Kidney (tissue), 22 donors: ENCODE measurements at places on chromosomes 3 and 15.

- no peak for DNase-seq
Observed at GRCh38 chr3:158847452-158847821, 45.6 kb downstream of the MFSD1 start.

DNA sequence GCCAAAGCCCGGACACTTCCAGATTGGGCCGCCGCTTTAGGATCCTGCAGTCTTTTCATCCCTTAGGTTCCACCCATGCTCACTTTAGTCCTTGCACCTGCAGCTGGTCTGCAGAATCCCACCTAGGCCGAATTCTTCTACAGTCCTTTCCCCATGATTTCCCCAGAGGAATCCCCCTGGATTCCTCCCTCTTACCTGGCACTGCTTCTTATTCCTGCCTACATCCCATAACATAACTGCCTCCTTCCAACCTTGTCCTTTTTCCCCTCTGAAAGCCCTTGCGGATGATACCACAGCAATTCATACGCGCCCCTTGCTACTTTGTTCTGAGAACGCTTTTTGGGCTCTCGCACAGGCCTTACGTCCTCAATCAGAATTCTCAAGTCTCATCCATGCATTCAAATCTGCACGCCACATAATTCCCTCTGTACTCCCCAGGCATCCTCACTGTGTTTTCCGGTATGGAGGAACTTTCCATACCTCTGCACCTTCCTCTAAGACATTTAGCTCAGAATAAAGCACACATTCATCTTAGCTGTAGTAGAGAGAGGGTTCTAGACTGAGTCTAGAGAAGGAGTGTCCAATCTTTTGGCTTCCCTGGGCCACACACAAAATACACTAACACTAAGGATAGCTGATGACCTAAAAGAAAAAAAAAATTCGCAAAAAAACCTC lies 619 bp downstream of the EIF2AK4 start:
- DNase-seq: no peak

GRCh38 chr3:189512039-189512438 lies 119.2 kb upstream of the TP63 start:
- DNase-seq: no peak

GRCh38 chr15:48501208-48501607 lies 144.3 kb downstream of the FBN1 start:
- no peak for DNase-seq

DNA sequence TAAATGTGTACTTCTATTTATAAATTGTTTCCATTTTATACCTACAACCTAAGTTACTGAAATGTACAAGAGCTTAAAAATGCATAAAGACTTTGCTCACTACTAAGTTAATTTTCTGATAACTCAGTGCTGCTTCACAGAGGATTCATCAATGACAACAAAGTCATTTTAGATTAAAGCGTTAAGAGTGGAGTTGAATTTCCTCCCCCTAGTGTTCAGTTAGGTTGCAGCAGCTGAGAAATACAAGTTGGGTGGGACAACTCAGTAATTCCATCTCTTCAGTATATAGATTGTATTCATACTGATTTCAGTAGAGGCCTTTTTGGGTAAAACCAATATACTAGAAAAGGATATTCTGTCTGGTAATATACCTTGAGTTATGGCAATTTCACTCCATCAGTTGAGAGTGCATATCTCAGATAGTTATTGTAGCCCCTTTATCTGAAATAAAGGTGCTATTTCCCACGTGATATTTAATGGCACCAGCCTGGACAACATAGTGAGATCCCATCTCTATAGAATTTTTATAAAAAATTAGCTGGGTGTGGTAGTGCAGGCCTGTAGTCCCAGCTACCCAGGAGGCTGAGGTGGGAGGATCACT lies 6.9 kb upstream of the RPL35A start:
- DNase-seq: no peak

DNA sequence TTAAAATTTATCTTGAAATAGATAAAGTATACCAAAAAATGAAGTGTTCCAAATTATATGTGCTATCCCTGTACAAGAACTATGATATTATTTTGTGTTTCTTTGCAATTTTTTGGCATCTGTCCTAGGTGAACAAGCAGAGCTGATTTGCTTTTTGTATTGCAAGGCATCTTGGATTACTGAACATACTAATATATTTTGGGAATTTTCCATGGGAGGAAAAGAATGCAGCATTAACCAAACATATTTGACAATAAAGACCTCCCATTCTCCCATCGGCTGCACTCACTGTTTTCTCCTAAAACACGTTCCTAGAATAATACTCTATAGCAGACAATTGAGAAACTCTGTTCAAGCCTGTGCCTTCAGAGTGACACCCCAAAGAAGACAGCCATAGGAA lies 265.1 kb upstream of the ALCAM start:
- DNase-seq: no peak

DNA sequence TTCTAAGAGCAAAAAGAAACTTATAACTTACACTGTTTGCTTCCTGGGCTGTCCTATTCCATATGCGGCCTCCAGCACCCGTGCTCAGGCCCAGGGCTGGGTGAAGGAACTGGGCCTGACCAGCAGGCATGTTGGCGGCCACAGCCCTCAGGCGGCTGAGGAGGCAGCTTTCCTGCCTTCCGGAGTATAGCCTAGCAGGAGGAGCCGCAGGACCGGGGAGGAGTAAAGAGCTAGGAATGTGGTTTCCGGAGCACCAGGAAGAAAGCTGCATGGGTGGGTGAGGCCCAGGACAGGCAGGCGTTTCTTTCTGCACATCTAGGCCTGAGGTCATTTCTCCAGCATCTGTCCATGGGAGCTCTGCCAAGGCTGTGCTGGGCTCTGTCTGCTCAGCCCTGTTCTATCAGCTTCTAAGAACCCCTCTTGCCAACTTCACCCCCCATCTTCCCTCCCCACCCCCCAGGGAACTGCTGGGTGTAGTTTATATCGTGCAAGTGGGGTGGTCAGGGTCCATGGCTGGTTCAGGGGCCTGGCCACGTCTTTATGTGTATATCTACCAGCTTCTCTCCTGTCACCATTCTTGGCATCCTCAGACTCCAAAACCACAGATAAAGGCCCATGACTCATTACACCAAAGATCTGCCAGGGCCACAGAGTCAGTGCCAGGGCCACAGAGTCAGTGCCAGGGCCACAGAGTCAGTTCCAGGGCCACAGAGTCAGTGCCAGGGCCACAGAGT lies 7.8 kb upstream of the KIF7 start:
- peak; percentile 24 for DNase-seq

GRCh38 chr3:167102071-167102470 lies 278.0 kb downstream of the ZBBX start:
- no peak for DNase-seq

DNA sequence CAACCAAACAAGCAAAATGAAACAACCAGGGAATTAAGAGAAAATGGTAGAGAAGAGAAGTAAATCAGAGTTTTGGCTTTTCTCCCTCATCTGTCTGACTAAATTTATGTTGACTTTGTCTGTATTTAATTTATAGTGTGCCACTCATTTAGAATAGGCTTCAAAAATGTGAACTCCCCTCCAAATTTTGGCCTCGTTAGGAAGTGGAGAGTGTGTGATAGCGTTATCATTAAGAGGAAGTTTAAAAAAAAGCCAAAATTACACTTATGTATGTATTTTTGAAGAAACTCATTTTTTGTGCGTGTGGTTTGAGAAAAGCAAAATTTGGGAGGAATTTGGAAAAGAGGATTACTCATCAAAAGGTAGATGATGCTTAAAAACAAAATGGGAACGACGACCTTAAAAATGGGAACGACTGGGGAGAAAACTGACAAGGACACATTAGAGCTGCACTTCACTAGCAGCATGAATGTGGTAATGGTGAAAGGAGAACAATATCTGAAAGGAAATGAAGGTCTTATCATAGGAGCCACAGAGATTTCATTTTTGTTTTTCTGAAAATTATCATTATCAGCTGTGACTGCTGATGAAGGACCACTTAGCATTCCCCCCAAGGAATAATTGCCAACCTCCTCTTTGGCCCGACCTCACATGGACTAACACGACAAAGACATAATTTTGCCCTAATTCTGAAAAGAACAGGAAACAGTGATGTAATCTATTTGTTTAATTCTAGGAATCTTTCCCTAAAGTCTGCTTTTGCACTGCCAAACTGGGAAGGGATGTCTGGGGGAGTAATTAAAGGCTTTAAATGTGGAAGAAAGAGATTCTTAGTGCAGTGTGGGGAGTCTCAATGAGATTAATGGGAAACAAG lies 163.2 kb upstream of the P2RY1 start:
- peak; percentile 59 for DNase-seq

DNA sequence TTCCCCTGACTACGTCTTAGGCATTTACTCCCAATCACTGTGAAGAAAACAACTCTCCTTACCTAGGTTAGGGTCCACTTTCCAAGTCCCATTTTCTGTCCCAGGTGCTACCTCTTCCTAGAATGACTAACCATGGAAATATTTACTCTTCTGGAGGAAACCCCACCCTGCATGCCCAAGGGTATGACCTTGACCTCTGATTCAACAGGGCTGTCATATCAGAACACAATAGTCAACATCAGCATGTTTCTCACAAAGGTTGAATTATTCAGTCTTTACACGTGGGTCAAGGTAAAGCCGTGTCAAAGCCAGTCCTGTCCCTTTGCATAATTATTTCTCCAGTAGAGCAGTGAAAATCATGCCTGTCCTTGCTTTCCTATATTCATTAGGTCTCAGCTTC lies 4.3 kb upstream of the FRMD5 start:
- no peak for DNase-seq

GRCh38 chr3:138854204-138854603 lies 19.5 kb upstream of the PIK3CB start:
- no peak for DNase-seq

GRCh38 chr3:38738630-38739395 lies 77.2 kb downstream of the SCN10A start:
- DNase-seq: peak; percentile 37

GRCh38 chr3:20125897-20126296 lies 60.1 kb downstream of the SGO1 start:
- DNase-seq: no peak

- peak; percentile 10 for DNase-seq
Observed at GRCh38 chr3:167913219-167913835, 177.8 kb downstream of the SERPINI1 start.

- DNase-seq: peak; percentile 68
Observed at GRCh38 chr3:143351895-143352608, 232.5 kb downstream of the CHST2 start.

GRCh38 chr3:133135306-133135705 lies 97.1 kb downstream of the TMEM108 start:
- no peak for DNase-seq

GRCh38 chr15:62753518-62754221 lies 288.9 kb upstream of the TPM1 start:
- no peak for DNase-seq

- no peak for DNase-seq
Observed at GRCh38 chr3:35393901-35394799, 245.2 kb upstream of the ARPP21 start.

DNA sequence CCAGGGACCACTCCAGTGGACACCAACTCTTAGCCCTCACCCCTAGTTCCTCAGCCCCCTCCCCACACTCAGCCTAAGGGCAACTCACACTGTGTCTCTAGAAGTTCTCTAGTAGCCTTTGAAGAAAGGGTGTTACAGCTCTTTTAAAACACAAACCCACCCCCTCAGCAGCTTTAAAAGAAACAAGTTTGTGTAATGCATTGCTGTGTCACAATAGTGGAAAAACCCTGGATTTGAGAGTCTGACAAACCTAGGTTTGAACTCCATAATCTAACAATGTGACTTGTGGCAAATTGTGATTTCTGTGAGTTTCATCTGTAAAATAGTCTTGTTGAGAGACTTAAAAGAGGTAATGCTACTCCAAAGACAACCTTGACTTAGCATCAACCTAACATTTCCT lies 54.0 kb downstream of the PLCH1 start:
- no peak for DNase-seq

DNA sequence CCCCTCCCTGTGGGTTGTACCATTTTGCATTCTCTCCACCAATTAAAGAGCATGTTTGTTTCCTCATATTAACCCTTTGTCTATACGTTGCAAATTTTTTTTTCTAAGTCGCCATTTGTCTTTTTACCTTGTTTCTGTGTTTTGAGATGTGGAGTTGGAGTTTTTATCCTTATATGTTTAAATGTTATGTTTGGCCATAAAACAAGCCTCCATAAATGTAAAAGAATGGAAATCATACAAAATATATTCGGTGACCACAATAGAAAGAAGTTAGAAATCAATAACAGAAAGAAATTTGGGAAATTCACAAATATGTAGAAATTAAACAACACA lies 29.2 kb downstream of the LRRK1 start:
- no peak for DNase-seq

DNA sequence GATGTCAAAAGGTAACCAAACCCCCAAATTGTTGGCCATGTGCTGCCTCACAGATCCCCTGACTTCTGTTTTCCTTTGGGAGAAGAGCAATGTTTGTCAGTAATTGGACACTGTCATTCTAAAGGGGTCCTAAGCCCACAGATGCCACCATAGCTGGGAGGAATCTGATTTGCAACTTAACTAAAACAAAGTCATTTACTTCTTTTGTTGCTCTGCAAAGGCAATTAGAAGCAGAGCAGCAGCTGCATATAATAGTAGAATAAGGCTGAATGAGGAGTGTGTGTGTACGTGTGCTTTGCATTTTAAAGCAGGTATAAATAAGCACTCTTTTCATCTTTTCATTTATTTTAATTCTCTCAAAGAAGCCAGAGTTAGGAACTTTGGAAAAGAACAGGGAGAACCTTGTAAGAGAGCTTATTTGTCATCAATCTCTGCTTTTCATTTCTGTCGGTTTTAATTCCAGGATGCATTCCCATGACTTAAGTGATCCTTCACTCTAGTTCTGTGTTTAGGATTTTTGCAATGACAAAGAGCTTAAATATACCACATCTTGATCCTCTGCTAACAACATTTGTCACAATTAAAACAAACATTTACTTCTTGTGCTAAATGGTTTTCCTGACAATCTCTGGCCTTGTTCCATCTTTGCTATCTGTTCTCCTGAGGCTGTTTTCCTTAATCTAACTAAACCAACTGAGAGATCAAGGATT lies 530.2 kb upstream of the CBLB start:
- DNase-seq: no peak

GRCh38 chr3:132232231-132232792 lies 84.9 kb upstream of the ACP3 start:
- DNase-seq: no peak

- DNase-seq: no peak
Observed at GRCh38 chr15:58650102-58650501, 99.4 kb downstream of the ADAM10 start.

DNA sequence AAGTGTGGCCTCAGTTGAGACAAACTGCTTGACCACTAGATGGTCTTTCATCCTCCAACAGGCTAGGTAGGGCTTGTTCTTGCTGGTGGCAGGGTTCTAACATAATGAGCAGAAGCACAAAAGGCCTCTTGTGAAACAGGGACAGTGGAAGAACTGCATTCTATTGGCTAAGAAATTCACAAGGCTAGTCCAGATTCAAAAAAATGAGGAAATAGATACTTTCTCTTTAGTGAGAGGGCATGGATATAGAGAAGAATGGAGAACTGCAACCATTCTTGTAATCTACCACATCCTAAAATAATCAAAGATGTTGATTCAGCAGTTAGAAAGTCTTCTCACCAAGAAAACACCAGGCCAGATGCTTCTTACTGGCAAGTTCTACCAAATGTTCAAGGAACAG lies 143.7 kb upstream of the LRIG1 start:
- no peak for DNase-seq

- no peak for DNase-seq
Observed at GRCh38 chr3:157872902-157873301, 233.3 kb downstream of the SHOX2 start.

GRCh38 chr3:155110022-155110421 lies 29.9 kb downstream of the MME start:
- DNase-seq: no peak
